Activated naive CD8-positive, alpha-beta T cell treated with anti-CD3 and anti-CD28 coated beads for 36 hours (primary cell): ENCODE measurements at places on chromosomes 5 and 9.

GRCh38 chr9:13189362-13189761 lies 90.1 kb downstream of the MPDZ start:
- DNase-seq, result no peak

DNA sequence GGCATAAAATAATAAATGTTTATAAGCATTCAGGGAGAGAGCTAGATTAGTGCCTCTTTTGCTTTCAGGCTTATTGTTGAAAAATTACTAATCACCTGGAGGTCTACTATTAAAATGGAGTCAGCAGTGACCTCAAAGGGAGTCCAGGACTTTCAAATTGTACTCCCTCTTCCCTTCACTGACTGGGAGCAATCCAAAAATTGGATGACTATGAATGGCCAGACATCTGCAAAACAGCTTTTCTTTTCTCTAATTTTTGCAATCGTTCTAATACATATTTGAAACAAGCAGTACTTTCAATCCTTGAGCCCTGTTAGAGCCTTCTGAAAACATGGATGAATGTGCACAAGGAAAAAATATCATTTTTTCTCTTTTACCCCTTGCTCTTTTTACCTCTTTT lies 461.8 kb downstream of the TMEM232 start:
- no peak for DNase-seq

DNA sequence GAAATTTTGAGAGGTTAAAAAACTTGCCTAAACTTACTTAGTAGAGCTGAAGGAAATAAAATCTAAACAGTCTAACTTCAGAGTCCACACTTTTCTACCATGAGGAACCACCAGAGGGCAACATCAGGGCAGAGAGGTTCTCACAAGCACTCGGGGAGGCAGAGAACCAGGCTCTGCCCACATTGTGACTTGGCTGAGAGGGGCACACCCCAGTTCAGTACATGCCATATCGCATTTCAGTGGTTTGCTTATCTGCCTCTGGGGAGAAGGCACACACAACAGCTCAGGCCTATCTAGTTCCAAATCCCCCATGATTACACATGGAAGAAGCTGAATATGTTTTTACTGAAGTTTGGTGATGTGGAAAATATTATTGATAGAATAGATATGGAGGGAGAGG lies 49.2 kb downstream of the EQTN start:
- DNase-seq, result peak; percentile 1

DNA sequence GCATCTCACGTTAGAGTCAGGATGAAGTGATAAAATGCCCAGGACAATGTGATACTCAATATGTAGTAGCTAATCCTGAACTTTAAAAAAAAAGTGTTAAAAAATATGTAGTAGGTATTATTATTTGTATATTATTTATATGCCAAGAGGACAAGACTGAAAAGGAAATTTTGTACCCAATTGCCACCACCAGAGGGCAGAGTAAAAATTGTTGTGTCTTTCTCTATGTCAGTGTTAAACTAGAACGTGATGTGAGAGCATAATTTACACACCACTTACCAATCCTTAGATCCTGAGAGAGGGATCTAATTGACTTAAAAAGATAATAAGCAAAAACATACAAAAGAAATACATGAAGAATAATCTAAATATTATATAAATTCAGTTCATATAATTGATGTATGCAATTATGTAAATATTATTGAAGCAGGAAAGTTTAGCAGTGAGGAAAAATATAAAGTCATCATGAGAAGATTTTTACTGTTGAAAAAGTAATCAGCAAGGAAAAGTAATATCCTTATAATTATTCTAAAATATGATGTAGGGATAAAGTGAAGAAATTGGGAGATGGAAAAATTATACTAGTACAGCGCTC lies 288.9 kb downstream of the RAB3C start:
- no peak for DNase-seq

DNA sequence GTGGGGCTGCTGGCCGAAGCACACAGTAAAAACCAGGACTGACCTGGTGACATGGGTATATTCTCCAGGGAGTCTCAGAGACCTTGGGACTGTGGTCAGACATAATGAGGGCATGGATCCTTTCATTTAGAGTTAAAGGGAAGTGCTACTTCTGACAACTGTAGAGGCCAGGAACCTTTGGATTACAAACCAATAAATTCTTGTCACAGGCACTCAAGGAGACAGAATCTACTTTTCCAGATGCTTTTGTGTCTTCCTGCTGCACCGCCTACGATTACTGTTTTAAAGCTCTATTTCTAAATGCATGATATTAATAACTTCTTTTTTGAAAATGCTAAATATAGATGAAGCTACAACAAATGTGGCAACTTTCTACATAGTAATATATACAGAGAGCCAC lies 106.5 kb upstream of the LPAR1 start:
- DNase-seq, result no peak

- DNase-seq, result no peak
Observed at GRCh38 chr9:123335193-123335985, 20.6 kb upstream of the CRB2 start.

- no peak for DNase-seq
Observed at GRCh38 chr5:18749763-18750162, 1115.5 kb downstream of the TAF11L14 start.

DNA sequence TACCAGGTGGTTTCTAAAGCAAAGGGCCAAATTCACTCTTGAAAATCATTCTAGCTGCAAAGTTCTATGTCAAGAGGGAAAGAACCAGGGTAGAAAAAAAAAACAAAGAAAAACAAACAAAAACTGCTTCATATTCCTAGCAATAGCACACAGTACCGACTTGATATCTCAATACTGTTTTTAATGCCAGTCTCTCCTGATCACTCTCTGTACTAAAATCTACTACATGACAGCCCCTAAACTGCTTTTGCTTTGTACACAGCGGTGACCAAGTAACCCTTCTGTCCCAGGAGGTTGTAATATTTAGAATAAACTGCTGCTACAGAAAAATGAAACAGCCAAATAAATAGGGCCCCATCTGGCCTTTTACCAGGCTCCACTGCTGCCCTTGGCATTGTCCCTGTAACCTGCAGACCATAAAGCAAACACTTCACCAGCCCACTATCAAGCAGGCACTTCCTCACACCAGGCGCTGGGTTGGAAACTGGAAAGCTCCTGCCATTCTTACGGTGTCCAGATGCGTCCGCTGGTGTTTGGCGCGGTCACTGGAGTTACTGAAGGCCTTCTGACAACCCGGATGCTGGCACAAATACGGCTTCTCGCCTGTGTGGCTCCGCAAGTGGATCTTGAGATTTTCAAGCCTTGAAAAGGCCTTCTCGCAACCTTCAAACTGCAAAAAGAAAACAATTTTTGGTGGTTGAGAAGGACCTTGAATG lies 363.2 kb downstream of the GLIS3 start:
- DNase-seq, result no peak

DNA sequence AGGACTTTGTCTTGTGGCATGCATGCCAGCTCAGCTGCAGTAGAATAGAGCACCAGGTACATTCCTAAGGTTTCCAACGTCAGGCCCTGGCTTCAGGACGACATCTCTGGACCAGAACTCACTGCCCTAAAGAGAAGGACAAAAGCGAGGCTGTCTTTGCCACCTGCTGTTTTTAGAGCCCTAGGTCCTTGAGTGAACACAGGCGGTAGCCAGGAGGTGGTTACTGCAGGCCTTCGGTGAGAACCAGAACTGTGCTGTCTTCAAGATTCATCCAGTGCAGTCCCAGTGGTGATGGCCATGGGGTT lies 288.9 kb upstream of the CDH18 start:
- DNase-seq, result no peak
